ENCODE measurements at places on chromosomes 6 and 20.
A peak's percentile ranks its signal among the peaks of the same experiment; 100 is the strongest.

DNA sequence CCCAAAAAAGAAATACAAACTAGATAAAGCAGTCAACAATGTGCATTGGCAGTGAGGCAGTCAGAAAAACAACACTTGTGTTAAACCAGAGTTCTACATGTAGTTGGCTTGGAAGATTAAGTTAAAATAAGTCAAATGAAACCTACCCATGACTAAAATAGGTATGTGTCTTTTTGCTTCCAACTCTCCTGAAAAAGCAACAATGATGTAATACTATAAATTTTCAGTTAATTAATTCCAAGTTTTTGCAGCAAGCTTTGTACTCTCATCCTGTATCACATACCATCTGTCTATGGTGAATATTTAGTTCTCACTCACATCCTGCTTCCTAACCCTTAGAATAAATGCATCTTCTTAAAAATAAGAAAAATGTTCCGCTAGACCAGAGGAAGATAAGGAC, 261.5 kb downstream of the KIF16B start:
- no peak for DNase-seq

GRCh38 chr20:42027746-42028268, 409.6 kb upstream of the CHD6 start:
- DNase-seq, result no peak

DNA sequence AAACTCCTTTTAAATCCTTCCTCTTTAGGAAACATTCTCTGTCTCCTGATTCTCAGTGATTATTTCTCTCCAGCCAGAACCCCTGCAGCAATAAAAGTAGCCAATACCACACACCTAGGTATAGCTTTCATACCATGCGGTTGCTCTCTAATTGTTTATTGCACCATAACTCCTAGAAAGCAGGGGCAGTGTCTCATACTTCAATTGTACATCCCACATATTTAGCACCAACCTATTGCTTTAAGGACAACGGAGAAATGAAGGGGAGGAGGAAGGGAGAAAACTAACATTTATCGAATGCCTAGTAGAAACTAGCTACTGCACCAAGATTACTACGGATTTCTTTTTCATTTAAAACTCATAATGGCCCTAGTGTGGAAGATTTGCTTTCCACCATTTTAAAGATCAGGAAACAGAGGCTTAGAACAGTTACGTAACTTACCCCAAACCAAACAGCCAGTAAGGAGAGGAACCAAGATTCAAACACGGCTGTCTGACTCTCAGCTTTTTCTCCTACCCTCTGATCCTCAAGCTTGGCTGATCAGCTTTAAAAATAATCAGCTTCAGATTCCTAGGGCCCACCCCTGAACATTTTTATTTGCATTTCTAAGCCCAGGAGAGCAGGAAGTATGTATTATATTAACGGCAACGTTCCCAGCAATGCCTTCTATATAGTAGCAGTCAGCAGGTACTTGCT, 43.4 kb upstream of the ATXN1 start:
- no peak for DNase-seq

- DNase-seq, result peak; percentile 90
Measured at GRCh38 chr6:45438849-45439406, 61.2 kb upstream of the SUPT3H start.

DNA sequence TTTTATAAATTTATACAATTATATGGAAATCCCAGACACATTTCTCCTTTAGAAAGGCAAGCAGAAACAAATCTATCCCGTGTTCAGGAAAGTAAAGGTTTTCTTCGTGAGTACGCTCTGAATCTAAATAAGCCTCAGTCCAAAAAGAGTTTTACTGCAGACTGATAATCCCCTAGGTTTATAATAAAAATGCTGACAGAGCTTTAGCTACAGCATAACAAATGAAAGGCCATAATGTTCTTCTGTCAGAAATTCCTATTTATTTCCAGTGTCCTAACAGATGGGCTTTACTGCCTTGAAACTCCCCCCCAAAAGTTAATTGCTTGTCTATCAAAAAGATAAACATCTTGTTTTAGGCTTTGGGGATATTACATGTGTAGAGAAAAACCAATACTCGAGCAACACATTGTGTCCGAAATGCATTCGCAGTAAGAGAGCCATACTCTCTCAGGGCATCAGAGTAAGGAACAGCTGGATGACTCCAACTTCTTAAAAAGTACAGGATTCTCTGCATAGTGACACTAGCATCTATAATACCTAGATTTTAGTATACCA, 109.0 kb downstream of the PRKN start:
- DNase-seq, result no peak
